ENCODE measurements at places on chromosomes 3 and 15.

DNA sequence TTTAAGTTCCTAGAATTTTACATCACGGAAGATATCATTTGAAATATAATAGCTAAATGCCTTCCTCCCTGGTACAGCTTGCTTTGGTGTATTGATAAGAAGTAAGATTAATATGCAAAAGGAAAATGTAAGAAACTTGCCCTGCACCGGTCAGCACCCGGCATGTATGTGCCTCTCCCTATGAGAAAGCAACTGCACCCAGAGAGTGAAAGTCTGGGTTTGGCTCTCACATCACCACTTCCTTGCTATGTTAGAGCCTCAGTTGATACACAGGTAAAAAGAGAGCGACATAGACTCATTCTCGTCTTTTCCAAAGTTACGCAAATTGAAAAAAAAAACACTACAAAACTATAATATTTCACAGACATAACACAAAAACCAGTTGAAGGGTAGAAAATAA is 96.7 kb downstream of the FOXP1 start:
- no peak for DNase-seq

GRCh38 chr3:78665101-78665500 is 1102.7 kb downstream of the ROBO1 start:
- DNase-seq = no peak

GRCh38 chr3:15108869-15109268 is 9.9 kb upstream of the RBSN start:
- no peak for DNase-seq

DNA sequence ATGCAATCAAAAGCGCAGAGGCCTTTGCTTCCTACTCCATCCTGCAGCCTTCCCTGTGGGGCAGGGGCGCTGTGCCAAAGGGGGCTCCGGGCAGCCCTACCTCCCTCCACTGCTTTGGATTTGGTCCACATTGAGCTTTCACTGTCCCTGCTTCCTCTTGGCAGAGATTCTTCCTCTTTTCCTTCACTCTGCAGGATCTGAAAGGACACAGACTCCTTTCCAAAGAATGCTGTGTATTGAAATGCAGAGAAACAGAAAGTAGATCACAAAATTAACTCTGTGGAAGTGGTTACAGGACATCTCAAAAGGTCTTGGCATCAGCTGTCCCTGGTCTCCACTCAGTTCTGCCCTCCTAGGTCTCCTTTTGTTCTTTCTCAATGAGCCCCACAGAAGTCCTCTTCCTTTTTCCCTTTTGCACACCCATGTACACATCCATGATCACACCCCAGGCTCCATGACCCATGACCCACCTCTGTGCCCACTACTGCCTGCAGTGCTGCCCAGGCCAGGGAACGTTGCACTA is 64.1 kb downstream of the CCR1 start:
- DNase-seq = no peak

DNA sequence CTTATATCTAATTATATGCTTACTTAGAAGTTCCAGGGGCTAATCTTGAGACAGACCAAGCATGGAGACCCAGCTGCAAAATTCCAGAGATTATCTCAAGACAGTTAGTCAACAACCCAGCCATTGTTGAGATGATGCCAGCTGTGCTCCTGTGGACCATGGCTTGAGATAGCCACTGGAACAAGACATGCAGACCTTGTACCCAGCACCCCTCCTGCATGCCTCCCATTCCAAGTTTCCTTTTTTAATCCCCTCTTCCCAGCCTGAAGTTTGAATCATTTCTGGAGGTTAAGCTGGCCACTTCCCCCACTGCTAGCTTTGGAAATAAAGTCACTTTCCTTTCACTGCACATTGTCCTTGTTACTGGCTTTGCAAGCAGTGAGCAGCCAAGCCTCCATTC is 53.8 kb downstream of the IMPG2 start:
- no peak for DNase-seq

DNA sequence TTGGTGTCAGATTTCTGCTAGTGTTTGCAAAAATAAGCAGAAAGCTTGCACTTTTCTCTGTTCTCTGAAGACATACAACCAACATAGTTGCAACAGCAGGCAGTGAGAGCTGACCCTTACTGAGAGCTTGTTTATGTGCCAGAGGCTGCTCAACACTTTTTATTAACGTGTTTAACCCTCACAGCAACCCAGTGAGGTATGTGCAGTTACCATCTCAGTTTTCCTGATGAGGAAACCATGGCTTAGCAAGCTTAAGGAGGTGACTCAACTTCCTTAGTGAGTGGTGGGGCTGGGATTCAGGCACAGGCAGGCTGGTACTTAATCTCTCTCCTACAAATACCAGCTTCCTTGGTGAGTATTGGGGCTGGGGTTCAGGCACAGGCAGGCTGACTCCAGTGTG is 158.1 kb upstream of the CTDSPL start:
- no peak for DNase-seq

DNA sequence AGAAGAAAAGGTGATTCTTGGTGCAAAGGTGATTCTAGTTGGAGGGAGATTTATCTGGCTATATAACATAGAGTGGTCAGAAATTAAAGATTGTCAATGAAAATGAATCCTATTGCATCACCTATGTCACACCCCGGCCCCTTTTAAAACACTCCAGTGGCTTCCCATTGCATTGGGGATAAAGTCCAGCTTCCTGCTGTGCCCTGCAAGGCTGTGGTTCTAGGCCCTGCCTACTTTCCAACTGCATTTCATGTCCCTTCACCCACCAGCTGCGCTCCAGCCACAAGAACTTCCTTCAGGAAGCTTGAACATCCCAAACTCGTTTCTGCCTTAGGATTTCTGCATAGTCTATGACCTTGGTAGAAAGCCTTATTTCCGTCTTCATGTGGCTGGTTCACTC is 118.7 kb upstream of the UMPS start:
- no peak for DNase-seq
